HAP-1 (cell line): ENCODE measurements at places on chromosomes 1 and 21.
A peak's percentile ranks its signal among the peaks of the same experiment; 100 is the strongest.

GRCh38 chr1:240790856-240791255, 178.9 kb upstream of the GREM2 start:
- no peak for DNase-seq

DNA sequence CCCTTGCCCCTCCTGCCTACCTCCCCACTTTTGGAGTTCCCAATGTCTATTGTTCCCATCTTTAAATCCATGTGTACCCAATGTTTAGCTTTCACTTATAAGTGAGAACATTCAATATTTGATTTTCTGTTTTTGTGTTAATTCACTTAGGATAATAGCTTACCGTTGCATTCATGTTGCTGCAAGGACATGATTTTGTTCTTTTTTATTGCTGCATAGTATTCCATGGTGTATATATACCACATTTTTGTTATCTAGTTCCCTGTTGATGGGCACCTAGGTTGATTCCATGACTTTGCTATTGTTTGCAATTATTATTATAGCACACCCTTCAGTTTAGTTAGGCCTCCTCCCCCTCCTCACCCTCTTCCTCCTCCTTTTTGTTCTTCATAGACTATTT, 33.5 kb upstream of the ADAR start:
- no peak for DNase-seq

DNA sequence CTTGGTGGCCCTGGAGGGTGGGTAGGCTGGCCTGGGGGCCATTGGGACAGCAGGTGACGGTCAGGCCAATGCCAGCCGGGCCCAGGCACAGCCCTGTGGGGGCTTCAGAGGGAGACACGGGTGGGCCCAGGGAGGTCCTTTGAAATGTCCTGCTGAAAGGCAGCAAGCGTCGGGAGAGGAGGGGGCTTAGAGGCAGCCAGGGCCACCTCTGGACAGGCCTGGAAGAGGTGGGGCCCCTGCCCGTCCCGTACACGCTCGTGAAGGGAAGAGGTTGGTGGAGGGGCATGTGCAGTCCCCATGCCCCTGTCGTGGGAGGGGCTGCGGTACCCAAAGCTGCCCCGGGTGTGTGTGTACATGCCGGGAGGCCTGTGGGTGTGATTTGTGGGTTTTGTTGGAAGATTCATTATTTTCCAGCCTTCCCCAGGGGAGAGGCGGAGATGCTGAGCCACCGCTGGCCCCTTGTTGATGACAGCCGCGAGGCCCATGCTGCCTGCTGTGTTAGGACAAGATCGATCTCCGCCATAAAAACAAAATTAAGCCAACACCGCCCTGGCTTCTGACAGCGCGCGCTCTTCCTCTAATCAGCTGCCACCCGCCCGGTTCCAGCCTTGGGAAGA, 3.4 kb upstream of the PLCH2 start:
- no peak for DNase-seq

GRCh38 chr1:46690931-46691421, 19.3 kb downstream of the TEX38 start:
- no peak for DNase-seq

DNA sequence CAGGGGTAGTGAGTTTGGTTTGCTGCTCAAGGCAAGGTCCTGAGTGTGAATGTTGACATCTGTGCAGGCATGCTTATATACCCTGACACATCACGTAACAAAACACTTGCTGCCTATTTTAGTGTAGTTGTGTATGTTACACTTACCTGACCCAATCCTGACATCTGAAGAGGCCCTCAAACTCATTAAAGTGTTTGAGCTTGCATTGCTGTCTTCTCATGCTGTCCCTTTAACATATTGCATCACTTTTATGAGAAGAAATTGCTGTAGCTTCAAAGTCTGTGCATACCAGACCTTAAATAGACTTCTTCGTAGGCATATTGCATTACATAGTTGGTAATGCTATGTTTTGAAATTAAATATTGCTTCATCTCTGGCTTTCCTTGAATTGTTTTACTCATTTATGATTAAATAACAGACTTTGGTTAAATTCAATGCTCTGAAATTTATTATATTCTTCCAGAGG, at the start of gene KRTAP19-3:
Gene KRTAP19-3 (minus strand): TSS at position 51 of the 466 bp plus-strand sequence. CDS start 56 bp downstream, outside the sequence.
- DNase-seq: no peak

DNA sequence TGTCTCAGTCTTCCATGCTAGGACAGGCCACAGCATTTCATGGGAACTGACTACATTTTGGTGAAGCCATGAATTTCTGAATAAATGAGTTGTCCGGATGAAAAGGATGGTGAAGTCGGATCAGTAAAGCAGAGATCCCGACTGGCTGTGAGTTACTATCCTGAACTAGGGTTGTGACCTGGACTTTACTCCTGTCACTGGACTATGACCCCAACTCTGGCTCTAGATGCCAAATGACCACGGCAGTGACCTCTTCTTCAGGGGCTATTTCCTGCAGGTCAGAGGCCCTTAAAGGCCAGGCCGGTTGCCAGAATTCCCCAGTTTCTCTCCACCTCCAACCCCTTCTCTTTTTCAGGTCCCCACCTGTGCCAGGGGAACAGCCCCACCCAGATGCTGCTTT, 1.7 kb upstream of the NECTIN4 start:
- DNase-seq: no peak

DNA sequence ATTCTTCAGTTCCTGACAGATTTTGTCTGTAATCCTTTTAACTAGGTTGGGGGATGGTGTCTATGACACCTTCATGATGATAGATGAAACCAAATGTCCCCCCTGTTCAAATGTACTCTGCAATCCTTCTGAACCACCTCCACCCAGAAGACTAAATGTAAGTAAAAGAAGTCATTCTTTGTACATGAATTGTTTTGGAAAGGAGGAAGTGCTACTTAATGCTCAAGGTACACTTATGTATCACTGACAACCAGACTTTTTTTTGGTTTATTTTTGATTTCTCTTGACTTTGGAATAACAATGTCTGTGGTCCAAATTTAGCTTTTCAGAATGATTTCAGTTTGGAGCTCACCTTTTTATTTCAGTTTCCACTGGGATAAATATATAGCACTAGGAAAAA, 2.3 kb downstream of the DYRK3 start:
- no peak for DNase-seq

GRCh38 chr1:54931275-54931840, 44.4 kb upstream of the DHCR24 start:
- DNase-seq: no peak

GRCh38 chr1:157001304-157001703, 44.2 kb downstream of the ARHGEF11 start:
- no peak for DNase-seq

DNA sequence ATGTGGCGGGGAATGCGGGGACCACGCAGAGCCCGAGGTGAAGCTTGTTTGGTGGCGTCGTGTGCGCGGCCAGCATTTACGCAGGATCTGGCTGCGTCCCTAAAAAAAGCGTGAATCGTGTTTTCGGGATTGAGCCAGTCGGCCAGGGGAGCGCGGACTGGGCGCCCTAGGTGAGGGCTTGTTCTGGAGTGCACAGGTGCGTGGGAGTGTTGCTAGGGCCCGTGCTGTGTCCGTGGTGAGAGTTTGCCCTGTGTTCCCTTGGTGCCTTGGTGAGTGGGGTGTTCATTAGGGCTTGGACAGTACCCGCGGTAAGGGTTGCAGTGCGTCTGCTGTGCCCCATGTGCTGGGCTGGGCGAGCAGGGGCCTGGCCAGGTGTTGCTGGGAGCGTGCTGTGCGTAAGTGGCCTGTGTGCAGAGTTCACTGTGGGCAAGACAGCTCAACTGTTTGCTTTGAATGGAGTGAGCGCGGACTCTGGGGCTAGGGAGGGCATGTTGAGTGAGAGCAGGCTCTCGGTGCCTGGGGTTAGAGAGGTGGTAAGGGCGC, 673 bp downstream of the CD46 start:
- no peak for DNase-seq

DNA sequence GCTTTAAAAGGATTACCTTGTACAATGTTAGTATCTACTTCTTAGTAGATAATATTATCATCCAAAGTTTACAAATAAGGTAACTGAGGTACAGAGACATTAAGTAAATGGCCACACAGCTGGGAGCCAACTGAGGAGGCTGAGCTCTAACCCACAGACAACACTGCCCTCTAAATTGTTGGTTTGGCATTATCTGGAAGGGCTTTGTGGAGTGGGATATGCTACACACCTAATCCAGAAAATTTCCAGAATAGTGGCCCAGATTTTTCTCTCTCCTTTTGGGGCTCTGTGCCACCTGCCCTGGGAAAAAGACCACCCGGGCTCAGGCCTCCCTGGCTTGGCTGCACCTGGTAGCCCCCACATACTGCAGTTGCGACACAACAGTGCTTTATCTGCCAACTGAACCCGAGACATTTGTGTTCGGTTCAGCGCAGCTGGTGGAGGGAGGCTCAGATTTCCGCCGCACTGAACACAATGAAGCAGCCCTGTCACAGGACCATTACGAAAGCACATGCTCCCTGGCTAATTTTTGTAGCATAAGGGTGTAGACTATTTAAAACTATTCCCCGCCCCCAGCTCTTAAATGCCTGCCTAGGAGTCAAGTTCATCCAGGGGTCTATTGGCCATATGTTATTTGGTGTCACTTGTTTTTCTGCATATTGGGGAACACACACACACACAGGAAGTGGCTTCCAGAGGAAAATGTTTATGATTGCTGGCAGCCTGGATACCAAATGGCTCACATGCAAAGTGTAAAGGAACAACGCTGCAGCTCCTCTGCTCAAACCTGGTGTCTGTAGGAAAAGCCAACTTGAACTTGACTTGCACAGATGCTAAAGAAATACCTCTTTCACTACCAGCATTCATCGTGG, 92.3 kb upstream of the ESRRG start:
- no peak for DNase-seq

DNA sequence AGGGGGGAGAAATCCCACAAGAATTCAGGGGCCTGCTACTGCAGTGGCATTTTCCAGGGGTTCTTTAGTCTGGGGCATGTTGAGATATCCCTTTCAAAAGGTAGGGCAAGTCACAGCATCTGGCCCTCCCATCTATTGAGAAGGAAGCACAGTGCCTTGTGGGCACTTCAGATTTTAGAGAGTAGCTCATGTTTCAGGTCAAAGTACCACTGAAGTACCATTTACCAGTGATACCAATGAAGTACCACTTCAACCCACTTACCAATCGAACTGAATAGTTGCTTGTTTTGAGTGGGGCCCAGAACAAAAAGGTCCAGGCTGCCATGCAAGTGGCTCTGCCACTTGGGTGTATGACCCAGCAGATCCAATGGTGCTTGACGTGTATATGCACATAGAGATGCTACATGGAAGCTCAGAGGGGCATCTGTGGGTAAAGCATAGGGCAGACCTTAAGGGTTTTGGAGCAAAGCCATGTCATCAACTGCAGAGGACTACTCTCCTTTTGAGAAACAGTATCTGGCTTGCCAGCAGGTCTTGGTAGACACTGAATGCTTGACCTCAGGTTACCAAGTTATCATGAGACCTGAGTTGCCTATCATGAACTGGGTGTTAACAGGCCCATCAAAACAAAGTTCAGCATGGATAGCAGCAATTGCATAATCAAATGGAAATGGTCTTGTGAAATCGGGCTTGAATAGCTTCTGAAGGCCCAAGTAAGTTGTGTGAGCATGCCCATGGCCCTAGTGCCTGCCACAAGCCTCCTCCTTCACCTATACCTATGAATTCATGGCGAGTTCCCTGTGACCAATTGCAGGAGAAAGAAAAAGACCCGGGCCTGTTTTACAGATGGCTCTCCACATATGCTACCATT, 23.5 kb downstream of the PLA2G2D start:
- DNase-seq: no peak

DNA sequence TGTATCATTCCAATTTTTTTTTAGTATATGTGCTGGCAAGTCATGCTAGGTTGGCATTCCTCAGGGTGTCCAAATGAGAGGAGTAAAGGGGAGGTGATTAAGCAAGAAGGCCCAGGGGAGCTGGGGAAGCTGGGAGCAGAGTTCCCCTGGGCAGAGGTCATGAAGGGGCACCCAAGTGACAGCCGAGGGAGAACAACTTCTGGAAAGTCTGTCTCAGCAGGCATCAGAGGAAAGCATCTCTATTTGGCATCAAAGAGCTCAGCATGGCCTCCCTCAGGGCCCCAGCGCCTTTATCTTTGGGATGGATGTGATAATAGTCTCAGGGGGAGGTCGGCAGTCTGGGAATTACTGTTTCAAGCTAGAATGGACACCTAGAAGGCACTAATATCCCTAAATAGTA, 5.0 kb upstream of the ENO1 start:
- DNase-seq: no peak

- peak; percentile 93 for DNase-seq
Observed at GRCh38 chr1:35707601-35708440, 10.9 kb downstream of the C1orf216 start.

GRCh38 chr1:47201179-47201578, 11.3 kb upstream of the PDZK1IP1 start:
- DNase-seq: no peak

DNA sequence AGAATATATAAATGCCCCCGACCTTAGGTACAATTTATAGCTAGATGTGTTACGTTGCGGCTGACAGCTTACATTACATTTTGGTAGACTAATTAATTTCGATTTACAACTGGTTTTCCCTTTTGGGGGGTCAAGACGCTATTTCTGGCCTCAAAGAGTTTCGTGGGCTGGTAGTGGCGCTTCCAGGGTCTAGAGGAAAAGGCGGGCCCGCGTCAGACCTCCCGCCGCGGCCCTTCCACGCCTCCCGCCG, 391 bp downstream of the IFT25 start:
- DNase-seq: no peak

DNA sequence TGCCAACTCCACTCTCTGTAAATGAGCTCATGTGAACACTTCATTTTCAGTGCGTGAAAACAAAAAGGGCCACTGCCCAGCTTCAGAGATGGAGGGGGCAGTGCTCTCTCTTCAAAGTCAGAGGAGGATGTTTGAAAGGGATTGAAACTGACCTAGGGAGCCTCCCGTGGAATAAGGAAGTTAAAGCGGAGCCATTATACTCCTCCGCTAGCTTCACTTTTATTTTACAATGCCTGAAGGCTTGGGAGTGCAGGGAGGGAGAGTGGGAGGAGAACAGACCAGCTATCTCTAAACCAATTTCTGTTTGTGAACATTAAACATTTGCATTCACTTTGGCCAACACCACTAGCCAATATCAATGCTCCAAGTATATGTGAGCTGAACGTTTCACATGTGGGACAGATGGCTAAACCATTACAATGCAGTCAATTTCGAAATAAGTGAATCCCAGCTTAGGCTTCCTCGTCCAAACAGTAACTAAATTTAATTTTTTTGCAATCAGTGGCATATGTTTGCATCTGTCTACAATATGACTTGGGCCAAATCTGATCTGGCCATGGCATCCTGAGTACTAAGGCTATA, 126.9 kb downstream of the ESRRG start:
- no peak for DNase-seq

- DNase-seq: no peak
Observed at GRCh38 chr1:236545621-236546169, 21.9 kb downstream of the LGALS8 start.

GRCh38 chr1:155226910-155227260, 18.4 kb downstream of the MTX1 start:
- DNase-seq: peak; percentile 69

GRCh38 chr1:233465745-233466343, 138.3 kb downstream of the MAP3K21 start:
- no peak for DNase-seq

- DNase-seq: no peak
Observed at GRCh38 chr1:184244962-184245361, 141.9 kb upstream of the C1orf21 start.

DNA sequence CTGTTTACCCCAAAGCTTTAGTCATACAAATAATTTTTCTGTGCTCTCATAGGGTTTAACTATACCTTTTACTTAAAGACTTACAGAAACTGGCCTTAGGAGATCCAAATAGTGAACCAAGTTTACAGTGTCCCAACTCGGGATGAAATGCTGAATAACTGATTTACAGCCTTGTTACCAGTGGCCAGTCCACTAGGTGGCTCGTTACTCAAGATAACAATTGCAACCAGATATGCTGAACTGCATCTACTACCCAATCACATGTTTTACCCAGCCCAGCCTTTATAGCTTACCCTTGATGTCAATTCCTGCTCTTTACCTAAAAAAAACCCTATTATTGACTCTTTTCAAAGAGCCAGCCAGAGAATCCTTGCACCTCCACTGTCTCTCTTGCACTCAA, 1148.8 kb upstream of the ADGRL4 start:
- DNase-seq: no peak
